Dorsolateral prefrontal cortex (tissue), 122 donors: ENCODE measurements at places on chromosomes 2 and 18. TPM values are rescaled to one million over a fixed set of nuclear protein-coding genes. Genes with fewer than 3 reads are reported as not detected.

Gene VWA3B
- 1.8 TPM for total RNA-seq

DNA sequence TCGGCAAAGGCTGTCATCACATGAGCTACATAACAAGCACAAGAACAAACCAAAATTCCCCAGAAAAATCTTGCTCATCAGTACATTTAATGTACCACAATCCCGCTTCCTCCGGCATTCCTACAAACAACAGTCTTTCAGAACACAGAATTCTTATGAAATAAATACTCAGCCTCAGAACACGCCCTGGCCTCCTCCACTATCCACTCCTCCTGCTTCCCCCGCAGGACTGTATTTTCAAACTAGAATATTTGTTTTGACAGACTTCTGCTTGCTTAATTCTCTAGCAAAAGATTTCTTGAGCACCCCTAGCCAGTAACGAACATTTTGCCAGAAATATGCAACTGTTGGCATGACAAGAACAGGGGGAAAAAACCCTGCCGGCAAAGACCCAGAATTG lies 131.2 kb downstream of the THADA start:
- DNase-seq = no peak

GRCh38 chr2:9463698-9464034 lies 10.7 kb upstream of the IAH1 start:
- DNase-seq = no peak

DNA sequence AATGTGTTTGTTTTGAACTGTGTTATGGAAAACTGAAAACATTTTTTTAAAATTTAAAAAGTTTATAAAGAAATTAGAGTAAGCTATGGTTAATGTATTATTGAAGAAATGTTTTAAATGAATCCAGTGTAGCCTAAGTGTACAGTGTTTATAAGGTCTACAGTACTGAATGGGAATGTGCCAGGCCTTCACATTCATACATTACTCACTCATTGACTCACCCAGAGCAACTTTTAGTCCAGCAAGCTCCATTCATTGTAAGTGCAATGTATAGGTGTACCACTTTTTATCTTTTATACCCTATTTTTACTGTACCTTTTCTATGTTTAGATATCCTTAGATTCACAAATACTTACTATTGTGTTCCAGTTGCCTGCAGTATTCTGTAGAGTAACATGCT lies 215.1 kb upstream of the THUMPD2 start:
- no peak for DNase-seq

DNA sequence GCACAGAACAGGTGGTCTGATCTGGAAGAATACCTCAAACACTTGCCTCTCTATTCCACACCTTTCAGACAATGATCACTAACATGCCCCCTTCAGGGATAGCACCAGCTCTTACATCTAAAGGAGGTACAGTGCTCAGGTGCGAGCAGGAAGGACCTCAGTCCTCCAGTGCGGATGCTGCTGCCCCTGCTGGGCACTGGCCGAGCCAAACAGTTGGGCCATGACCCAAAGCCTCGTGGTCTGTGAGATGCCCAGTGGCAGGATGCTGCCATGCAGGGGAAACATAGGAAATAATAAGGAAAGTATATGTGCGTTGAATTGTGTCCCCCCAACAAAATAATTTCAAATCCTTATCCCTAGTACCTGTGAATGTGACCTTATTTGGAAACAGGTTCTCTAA lies 243.7 kb downstream of the NDUFA10 start:
- no peak for DNase-seq

Gene UGT1A8
- total RNA-seq = not detected

GRCh38 chr2:241855245-241855887 lies 3.3 kb downstream of the PDCD1 start:
- peak; percentile 37 for DNase-seq

DNA sequence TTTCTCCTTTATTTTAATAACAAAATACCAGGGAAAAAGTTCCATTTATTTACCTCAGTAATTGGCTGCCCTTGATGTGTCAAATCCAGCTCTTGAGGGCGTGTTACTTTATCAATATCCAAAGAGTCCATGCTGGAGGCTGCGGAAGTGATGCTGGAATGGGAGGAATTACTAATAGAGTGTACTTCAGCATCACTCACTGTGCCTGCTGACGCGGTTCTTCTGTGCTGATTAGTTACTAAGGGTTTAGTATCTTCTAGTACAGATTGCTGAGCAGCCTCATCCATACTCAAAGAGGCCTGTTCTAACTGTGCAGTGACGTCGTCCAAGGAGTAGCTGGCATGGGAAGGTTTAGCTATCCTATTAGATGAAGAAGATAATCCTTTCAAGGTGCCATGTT lies 45.6 kb downstream of the RAPH1 start:
- DNase-seq = no peak

Gene SGO2
- total RNA-seq = 3.8 TPM

DNA sequence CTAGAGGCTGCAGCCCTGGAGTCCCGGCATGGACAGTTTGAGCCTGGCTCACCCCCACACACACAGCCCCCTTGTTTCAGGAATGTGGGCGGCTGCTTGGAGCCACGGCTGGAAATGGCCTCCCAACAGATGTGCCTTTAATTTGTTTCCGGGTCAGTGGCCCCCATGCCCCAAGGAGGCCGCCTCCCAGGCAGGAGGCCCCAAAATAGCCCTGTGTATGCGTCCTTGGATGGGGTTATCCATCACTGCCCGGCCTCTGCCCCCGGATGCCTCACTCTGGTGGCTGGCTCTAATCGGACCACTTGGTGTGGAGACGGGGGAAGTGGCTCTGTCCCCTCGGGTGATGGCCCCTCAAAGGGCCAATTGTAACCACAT lies 151.9 kb upstream of the MYCN start:
- no peak for DNase-seq

Gene NT5DC4
- 2.0 TPM for total RNA-seq

GRCh38 chr2:72142570-72143440 lies 4.9 kb downstream of the CYP26B1 start:
- DNase-seq = no peak

Gene SLC30A3
- 68.9 TPM for total RNA-seq

GRCh38 chr2:200225951-200226350 lies 80.5 kb upstream of the SPATS2L start:
- DNase-seq = no peak

Gene CCDC121
- total RNA-seq = 5.9 TPM

Gene TRIM43
- not detected for total RNA-seq

DNA sequence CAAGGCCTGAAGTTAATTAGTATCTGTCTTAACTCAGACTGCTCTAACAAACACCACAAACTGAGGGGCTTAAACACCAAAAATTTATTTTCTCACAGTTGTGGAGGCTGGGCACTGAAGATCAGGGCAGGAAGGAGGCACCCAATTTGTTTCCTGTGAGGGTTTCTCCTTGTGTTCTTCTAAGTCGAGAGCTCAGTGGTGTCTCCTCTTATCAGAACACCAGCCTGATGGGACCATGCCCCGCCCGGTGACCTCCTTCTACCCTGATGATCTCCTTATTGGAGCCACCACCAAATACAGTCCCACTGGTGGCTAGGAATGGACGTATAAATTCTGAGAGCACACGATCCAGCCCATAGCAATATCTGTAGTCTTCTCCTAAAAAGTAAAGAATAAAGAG lies 20.5 kb downstream of the TMEM18 start:
- DNase-seq = no peak
